ENCODE measurements at places on chromosomes 6 and 20.

- DNase-seq, result no peak
These were observed 343.7 kb downstream of the HAO1 start for GRCh38 chr20:7596541-7596940.

DNA sequence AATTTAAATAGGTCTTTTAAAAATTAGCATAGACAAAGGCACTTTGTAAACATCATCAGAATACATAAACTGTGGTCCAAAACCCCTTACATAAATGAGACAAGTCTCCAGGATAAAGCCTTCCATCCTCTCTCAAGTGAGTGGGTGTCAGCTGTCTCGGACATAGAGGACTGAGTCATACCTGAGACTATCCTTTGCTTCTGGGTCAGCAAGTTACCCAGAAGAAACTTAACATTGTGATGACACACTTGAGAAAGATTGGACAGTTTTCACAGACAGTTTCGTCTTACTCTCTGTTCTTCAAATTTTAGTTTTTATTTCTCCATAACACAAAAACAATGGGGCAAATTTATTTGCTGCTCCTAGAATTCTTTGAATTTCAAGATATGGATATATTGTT lies 838.0 kb downstream of the DHX35 start:
- DNase-seq, result no peak

DNA sequence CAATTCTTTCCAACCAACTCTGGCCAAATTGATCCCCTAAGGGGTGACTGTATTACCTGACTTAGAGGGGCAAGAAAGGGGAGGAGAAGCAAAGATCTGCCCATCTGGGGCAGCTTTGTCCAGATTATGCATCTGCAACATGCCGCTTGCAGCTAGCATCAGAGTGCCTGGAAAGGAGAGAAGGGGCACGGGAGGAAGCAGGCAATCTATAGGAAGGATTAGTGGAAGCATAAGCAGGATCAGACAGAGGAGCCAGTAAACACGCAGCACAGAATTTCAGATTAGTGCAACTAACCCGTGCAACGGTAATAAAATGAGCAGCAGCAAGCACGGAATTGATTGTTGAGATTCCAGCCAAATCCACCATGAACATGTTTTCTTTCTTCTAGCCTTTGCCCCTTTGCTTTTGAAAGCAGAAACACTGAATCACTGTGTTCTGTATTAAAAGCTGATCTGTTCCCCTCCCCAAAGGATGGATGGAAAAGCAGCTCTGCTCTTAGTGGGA lies 643.6 kb upstream of the CHD6 start:
- DNase-seq, result no peak

DNA sequence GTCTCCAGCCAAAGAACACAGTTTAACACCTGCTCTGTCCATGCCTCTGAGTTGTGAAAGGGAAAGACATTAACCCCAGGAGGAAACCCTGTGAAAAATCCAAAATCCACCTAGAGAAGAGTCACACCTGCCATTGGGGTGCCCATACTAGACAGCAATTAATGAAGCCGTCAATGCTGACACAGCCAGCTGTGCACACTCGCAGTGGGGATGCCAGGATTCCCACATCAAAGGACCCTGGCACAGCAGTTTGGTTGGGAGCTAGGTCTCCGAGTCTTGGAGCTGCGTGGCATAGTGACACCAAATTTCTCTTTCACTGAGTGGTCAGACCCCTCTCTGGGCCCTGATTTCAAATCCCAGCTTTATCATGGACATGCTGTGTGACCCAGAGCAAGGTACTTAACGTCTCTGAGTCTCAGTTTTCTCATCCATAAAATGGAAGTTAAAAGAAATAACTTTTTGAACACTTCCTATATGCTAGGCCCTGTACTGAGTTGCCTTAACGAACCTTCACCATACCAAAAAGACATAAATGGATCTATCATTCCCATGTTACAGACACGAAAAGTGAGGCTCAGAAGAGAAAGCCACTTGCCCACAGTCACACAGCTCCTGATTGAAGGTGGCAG lies 30.8 kb downstream of the BPIFB1 start:
- no peak for DNase-seq

All from amniotic epithelial cell (primary cell).